Vagina (tissue), 2 donors: ENCODE measurements at places on chromosomes 2 and 18. TPM values are rescaled to one million over a fixed set of nuclear protein-coding genes. Genes with fewer than 3 reads are reported as not detected.
A peak's percentile ranks its signal among the peaks of the same experiment; 100 is the strongest.

DNA sequence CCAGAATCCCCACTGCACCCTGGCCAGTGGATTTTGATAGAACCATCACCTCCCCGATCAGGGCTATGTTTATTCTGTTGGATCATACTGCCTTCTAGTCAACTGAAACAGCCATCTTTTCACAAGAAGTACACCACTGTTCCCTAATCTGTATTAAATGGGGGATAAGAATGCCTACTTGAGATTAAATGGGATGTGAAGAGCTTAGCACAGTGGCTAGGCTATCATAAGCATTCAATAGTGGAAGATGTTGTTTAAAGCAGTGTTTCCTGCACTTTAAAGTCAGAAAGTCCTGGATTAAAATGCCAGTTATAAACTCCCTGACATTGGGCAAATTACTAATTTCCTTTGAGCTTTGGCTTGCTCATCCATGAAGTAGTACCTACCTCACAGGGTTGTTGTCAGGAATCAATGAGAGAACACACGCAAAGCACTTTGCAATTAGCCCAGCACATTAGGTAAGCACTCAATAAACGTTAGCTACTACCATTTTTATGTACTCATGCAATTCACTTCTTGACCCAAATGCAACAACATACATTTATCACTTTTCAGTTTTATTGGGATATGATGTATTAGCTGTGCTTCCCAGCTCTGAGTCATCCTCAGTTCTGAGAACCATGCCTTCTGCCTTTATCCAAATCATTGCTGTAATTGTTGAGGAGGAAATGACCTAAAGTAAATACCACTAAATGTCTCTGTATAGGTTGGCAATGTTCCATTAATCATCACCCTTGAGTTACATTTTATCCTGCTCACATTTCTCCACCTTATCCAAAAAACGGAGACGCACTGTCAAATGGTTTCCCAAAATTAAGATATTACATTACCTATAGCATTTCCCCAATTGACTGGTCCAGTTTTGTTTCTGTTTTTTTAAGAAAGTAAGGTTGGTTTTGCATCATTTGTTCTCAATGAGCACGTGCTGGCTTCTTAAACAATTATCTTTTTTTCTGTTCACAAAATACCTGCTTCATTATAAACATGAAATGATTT, 2.1 kb downstream of the TMEM247 start:
- DNase-seq, result no peak

GRCh38 chr18:3524706-3525105, 74.7 kb downstream of the TGIF1 start:
- DNase-seq, result no peak

DNA sequence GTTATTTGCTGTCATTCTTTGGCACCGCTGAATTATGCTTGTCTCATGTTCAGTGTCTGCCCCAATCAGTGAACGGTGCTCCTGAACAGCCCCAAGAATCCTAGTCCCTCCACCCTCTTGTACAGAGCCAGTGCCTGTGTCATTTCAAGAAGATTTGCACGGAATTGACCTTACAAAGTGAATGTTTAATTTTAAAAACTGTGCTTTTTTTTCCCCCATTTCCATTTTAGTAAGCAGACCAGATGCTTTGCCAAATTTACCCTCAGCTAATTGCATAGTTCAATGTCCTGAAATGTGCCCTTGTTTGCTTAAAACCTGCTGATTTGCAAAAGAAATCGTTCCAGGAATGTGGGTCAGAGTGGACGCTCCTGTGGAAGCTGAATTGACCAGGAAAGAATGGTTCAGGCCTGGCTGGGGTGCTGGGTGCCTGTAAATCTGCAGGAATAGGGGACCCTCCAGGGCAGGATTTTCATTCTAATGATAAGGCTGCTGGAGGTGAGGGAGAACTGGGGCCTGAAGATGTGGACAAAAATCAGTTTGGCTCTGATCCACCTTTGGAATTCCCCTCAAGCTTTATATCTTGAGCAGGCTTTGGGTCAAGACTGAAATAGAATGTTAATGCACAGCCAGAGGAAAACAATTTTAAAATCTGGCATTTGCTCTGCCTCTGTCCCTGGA, 20.1 kb downstream of the TMEM17 start:
- DNase-seq, result no peak

DNA sequence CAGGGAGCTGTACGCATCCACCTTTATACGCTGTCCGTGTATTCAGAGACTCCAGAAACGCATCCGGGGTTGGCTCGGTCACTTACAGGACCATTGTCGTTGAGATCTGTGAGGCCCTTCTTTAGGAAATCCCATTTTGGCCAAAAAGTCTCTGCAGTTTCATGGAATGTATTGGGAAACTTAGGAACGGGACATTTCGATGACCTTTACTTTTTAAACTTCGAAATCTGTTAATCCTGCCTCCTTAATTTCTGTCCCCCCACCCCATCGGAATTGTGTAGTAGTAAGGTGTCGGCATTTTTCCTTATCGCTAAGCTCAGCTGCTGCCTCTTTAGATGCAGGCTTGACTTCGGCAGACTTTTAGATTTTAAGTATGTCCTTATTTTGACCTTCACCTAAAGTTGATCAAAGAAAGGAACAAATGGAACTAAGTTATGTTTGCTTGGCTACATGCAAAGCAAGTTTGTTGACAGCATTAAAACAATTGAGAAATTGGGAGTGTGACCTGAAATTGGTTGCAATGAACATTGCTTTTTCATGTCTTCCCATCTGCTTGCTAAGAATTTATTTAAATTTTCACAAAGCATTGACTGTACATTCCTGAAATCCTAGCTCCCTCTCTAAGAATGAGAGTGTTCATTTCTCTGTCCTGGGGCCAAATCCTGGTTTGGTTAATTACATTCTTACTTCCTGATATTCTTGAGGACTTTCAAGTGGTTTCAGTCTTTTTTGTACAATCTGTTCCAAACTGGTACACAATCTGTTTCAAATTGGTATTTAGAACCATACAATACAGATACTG, 884 bp upstream of the RAPH1 start:
- no peak for DNase-seq

GRCh38 chr2:25690058-25690457, 16.7 kb upstream of the DTNB start:
- no peak for DNase-seq

DNA sequence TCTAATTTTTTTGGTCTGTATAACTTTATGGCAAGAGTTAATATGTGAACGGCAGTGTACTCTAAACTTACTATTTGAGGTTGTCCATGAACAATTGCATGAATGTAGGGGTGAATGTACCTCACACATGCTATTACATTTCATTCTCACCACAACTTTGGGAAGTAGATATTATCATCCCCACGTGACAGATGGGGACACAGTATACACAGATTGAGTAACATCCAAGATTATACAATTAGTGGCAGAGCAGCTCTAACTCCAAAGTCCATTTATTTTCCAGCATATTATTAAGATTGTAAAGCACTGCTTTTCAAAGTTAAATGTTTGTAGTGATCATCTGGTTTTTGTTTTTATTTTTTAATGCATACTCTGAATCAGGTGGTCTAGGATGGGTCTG, 622.1 kb upstream of the ZEB2 start:
- no peak for DNase-seq

GRCh38 chr18:12074736-12075135, 18.9 kb upstream of the ANKRD62 start:
- no peak for DNase-seq

GRCh38 chr18:13245481-13246000, 27.0 kb downstream of the LDLRAD4 start:
- DNase-seq, result no peak

GRCh38 chr2:43027097-43027873, 199.1 kb downstream of the ZFP36L2 start:
- DNase-seq, result no peak

DNA sequence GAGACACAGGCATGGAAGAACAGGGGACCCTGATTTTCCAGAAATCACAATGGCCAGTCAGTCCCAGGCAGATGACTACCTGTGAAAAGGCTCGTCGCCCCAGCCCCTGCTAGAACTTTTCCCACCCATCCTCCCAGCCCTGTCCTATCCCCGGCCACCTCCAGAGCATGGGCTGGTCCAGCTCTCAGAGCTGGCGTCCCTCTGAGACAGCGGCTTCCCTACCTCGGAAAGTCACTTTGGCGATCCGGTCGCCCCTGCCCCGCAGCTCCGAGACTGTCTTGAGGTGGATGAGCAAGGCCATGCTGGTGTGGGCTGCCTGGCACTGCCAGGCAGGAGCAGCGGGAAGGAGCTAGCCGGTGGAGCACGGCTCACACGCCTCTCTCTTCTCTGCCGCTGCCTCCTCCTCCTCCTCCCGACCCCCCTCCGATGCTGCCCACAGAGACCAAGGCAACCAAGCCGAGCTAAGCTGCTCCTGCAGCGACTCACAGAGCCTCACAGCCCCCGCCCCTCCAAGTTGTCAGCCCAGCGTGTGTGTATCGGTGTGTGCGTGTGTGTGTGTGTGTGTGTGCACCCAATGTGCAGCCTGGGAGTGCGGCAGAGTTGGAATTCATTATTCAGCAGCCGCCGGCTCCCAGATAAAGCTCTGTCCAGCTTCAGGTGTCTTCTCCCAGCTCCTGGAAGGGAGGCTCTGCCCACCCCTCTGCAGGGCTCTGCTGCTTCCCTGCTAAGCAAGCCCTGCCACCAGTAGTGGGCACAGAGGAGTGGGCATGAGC, 80.5 kb upstream of the OTOF start:
- no peak for DNase-seq

DNA sequence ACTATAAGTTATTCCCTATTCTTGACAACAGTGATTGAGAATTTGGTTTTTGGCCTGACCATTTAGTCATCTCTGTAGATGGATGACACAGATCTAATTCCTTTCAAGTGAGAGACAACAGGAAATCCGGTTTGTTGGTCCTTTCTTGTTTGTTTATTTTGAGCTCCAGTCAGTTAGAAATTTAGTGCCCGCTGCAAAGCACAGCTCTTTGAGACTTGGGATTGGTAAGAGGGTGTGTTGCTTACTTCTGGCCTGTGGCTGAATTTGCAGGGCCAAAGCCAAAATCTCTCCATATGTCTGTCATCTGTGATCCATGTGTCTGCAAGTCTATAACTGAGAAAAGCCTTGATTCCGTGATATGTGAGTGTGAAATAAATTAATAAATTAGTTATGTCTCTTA, 74.3 kb downstream of the BIN1 start:
- DNase-seq, result peak; percentile 16

DNA sequence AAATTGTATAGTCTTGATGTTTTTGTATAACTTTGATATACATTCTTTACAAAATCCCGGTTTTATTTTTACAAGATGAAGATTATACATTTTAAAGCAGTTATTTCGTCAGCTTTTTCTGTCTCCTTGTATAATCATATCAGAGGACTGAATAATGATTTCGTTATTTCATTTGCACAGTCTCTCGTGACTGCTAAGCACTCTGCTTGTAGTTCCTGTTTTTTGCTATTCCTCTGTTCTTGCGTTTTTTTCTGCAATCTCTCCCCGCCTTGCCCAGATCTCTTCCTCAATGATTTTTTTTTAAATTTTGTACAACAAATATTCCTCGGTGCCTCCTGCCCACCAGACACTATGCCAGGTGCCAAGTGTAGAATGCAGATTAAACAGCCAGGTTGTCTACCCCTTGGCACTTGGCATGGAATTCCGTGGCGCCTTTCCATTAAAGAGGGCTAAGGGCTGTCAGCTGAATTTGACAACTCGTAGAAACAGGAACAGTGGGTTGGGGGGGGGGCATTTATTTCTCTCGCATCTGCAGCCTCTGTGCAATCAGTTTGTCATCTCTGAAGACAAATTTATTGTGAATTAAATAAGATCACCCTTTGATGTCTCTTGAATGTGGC, 69.6 kb downstream of the KLHL29 start:
- DNase-seq, result no peak

- DNase-seq, result no peak
These were observed 53.5 kb upstream of the CAPN13 start for GRCh38 chr2:30860726-30861125.

GRCh38 chr2:143779021-143779420, 649.8 kb downstream of the ARHGAP15 start:
- no peak for DNase-seq

GRCh38 chr2:20421336-20421987, 25.4 kb upstream of the RHOB start:
- DNase-seq, result no peak

GRCh38 chr18:61616111-61616610, 276.6 kb downstream of the RNF152 start:
- no peak for DNase-seq

DNA sequence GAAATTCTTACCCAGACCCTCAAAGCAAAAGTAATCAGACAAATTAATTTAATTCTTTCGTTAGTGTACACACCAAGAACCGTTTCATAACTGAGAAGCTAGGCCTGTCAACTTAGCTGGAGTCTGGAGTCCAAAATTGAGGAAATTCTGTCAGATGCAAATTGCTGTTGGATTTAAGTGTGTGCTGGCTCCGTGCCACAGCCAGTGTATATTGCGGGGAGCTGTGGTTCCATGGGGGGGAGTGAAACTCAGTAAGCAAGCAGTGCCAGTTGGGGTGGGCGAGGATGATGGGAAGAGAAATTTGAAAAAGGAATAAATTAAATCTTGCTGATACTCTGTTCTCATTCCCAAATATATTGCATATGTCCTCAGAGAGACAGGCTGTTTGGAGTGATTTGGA, 4.0 kb downstream of the ARPC2 start:
- no peak for DNase-seq

- no peak for DNase-seq
These were observed 221.8 kb downstream of the RPIA start for GRCh38 chr2:88913280-88913679.

GRCh38 chr18:31399306-31400032, 22.9 kb downstream of the DSG4 start:
- no peak for DNase-seq

- no peak for DNase-seq
These were observed 3.5 kb downstream of the RNF149 start for GRCh38 chr2:101305035-101305434.

- DNase-seq, result no peak
These were observed 22.1 kb downstream of the TNP1 start for GRCh38 chr2:216837740-216838139.

GRCh38 chr2:215189393-215189792, 51.0 kb upstream of the ABCA12 start:
- DNase-seq, result no peak

GRCh38 chr2:28993206-28993960, 12.3 kb downstream of the TOGARAM2 start:
- DNase-seq, result no peak

DNA sequence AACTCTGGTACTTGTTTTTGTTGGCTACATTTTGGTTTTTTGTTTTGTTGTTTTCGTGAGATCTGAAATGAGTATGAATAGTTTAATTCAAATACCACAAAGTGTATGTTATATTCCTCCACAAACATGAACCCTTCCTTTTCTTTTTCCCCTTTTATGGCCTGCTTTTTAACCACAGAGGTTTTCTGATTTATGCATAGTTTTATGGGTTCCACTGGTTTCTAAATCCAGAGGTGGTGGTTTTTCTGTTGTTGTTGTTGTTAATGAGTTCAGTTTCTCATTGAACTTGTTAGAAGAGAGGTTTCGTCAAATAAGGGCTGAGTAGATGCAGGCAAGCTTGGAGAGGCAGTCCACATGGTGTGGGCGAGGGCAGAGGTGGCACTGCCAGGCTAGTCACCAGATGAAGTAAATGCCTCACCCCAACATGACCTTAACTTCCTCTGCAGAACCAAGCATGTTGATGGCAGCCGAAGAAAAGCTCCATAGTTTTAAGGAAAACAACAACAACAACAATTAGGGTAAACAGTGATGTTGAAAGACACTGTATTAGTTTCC, 72.5 kb downstream of the RIF1 start:
- DNase-seq, result no peak

GREB1L gene
- total RNA-seq, result 0.98 TPM

CBLN2 gene
- total RNA-seq, result not detected

RBMS1 gene
- 93.3 TPM for total RNA-seq

OXER1 gene
- 1.2 TPM for total RNA-seq

GREB1 gene
- 35.4 TPM for total RNA-seq

SFT2D3 gene
- 3.7 TPM for total RNA-seq

FAM228A gene
- 0.98 TPM for total RNA-seq
